Purkinje cell (primary cell): ENCODE measurements at places on chromosomes 7 and 10. TPM values are rescaled to one million over a fixed set of nuclear protein-coding genes. Genes with fewer than 3 reads are reported as not detected.

The JAZF1 gene
- polyA plus RNA-seq: 1.2 and 13.2 TPM in 2 replicates

The BCL7B gene
- polyA plus RNA-seq: 13.1 and 16.4 TPM in 2 replicates

The NPFFR1 gene
- 0.13 and 0.71 TPM in 2 replicates for polyA plus RNA-seq

The SEMA3C gene
- polyA plus RNA-seq: 0.22 and 1.4 TPM in 2 replicates

The HOXA5 gene
- polyA plus RNA-seq: not detected in 2 replicates

The GSDME gene
- 25.4 and 29.9 TPM in 2 replicates for polyA plus RNA-seq

The INA gene
- polyA plus RNA-seq: 332 and 395 TPM in 2 replicates

The COMTD1 gene
- polyA plus RNA-seq: 0.97 and 2.0 TPM in 2 replicates

The INSYN2A gene
- 0.60 and 0.74 TPM in 2 replicates for polyA plus RNA-seq

The NOS3 gene
- not detected in 2 replicates for polyA plus RNA-seq

The MSMB gene
- polyA plus RNA-seq: not detected in 2 replicates

The SPOCK2 gene
- polyA plus RNA-seq: 71.1 and 128 TPM in 2 replicates

The CYP26C1 gene
- polyA plus RNA-seq: not detected in 2 replicates

The ASB10 gene
- not detected in 2 replicates for polyA plus RNA-seq

The MYL7 gene
- polyA plus RNA-seq: 2.4 TPM in 1 of 2 replicates, not detected in the other

The GNGT1 gene
- not detected in 2 replicates for polyA plus RNA-seq
